H9 (cell line): ENCODE measurements at places on chromosomes 7 and 10. TPM values are rescaled to one million over a fixed set of nuclear protein-coding genes. Genes with fewer than 3 reads are reported as not detected.

DNA sequence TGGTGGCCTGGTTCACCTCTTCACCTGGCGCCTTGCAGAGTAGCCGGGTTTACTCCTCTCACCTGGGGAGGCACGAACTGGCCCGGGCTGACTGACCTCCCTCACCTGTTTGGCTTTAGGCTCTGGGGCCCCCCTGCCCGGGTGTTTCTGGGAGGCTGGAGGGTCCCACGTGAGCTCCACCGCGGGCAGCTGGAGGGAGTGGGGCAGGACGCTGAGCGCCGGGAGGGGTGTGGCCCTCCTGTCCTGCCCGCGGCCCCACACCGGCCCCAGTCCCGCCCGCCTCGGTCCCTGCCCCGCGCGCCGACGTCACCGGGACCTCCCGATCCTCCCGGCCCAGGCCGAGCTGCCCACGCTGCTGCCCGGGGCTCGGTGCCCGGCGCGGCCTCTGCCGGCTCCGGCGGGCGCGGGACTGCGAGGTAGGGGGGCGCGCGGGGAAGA, at the start of gene AMZ1:
Gene AMZ1 (plus strand): TSS at position 322 of the 438 bp plus-strand sequence. CDS start 12,250 bp downstream, outside the sequence.
- no peaks in the 10 kb centered on the region for H3K4me1 ChIP-seq
- H3K4me3 ChIP-seq, result peak within 1 kb of the TSS; percentile 75
- peaks cover 12% of the 10 kb centered on the region; the same call in 1 of the 2 replicates for H3K27me3 ChIP-seq
- no peak within 1 kb of the TSS for H3K27ac ChIP-seq
- H3K36me3 ChIP-seq, result no peaks in the 10 kb centered on the region
- DNase-seq, result no peak

DNA sequence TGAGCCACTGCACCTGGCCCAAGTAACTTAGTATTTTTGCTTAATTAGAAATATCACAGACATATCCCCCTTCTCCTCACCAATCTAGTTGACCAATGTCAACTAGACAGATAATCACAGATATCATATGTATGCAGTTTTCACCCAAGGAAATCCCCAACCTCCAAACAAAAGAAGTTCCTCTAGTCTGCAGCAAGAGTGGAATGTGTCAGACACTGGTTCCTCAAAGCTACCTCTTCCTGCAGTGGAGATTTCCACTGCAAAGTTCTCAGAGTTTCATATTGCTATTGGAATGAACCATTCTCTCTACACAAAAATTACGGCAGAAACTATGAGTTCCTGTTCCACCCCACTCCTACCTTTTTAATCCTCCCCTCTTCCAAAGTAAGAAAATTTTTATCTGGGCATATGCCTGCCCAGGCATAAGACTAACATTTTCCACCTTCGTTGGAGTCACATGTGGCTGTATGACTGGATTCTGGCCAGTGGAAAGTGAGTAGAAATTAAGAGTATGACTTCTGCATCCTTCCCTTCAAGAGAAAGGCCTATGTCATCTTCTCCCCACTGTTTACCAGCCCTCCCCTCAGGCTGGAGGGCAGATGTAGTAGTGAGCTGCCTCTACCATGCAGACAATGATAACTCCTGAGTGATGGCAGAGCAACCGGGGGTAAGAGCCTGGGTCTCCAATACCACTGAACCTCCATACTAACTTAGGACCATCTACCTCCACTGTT, 103.0 kb downstream of the MYOF start:
- no peak overlapping the region for H3K27ac ChIP-seq
- H3K36me3 ChIP-seq, result no peaks in the 10 kb centered on the region
- no peak for DNase-seq
- no peak overlapping the region for H3K4me3 ChIP-seq
- 0 out of 2 replicates have a peak, but pooled peaks cover 2% of the 10 kb centered on the region for H3K4me1 ChIP-seq
- H3K27me3 ChIP-seq, result no peaks in the 10 kb centered on the region

DNA sequence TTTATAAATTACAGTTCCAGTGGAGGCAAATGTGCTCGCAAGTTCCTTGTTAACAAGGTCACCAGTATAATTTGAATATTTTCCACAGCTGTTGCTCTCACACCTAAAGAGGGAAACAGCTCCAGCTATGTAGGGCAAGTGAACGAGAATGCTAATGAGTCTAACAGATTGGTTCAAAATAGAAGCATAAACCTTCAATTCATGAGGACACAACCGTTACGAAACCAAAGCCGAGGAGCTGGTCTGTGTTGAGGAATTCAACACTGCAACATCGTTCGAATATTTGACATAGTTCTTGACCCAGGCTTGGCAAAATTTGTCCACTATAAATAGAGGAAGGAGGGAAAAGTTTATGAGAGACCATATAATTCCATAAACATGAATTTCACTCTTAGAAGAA, 161.3 kb downstream of the KLF6 start:
- DNase-seq, result no peak
- H3K27ac ChIP-seq, result no peak overlapping the region

Gene GSTO2
- 12.0 and 14.5 TPM in 2 replicates for total RNA-seq

DNA sequence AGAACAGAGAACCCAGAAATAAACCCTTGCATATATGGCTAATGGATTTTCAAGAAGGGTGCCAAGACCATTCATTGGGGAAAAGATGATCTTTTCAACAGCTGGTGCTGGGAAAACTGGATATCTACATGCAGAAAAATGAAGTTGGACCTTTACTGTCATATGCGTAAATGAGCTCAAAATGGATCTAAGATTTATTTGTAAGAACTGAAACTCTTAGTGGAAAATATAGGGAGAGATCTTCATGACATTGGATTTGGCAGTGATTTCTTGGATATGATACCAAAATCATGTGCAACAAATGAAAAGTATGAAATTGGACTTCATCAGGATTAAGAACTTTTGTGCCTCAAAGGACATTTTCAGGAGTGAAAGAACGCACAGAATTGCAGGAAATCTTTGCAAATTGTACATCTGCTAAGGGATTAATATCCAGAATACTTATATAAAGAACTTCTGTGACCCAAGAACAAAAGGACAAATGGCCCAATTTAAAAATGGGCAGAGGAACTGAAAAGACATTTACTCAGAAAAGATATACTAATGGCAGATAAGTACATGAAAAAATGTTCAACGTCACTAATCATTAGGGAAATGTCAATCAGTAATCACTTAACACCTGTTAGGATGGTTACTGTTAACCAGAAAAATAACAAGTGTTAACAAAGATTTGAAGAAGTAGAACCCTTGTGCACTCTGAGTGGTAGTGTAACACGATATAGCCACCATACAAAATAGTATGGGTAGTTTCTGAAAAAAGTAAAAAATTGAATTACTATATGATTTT, 6.1 kb downstream of the DBF4 start:
- H3K4me1 ChIP-seq, result no peaks in the 10 kb centered on the region
- H3K36me3 ChIP-seq, result peaks cover 58% of the 10 kb centered on the region
- no peaks in the 10 kb centered on the region for H3K27me3 ChIP-seq
- H3K4me3 ChIP-seq, result no peak overlapping the region

- no peak overlapping the region for H3K4me3 ChIP-seq
- peak; percentile 22 for DNase-seq
- H3K4me1 ChIP-seq, result no peaks in the 10 kb centered on the region
- H3K27me3 ChIP-seq, result no peaks in the 10 kb centered on the region
- H3K36me3 ChIP-seq, result no peaks in the 10 kb centered on the region
Measured at GRCh38 chr10:86651021-86651471, 3.3 kb upstream of the OPN4 start.

DNA sequence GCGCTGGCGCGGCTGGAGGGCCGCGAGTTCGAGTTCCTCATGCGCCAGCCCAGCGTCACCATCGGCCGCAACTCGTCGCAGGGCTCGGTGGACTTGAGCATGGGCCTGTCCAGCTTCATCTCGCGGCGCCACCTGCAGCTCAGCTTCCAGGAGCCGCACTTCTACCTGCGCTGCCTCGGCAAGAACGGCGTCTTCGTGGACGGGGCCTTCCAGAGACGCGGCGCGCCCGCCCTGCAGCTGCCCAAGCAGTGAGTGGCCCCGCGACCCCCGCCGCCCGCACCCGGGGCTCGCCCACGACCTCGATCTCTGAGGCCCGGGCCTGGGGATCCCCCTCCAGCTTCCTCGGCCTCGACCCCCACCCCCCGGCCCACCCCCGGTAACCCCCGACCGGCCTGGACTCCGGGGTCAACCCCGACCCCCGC, 537 bp downstream of the FOXK1 start:
- H3K27ac ChIP-seq, result no peak overlapping the region
- peak; percentile 37 for DNase-seq

Gene GRM3
- total RNA-seq, result 0.15 and 0.70 TPM in 2 replicates

Gene SLC29A4
- total RNA-seq, result 12.4 and 13.3 TPM in 2 replicates

GRCh38 chr10:30596013-30596412, 33.5 kb downstream of the LYZL2 start:
- H3K27me3 ChIP-seq, result peaks cover 9% of the 10 kb centered on the region; the same call in 1 of the 2 replicates
- H3K36me3 ChIP-seq, result no peaks in the 10 kb centered on the region
- H3K4me3 ChIP-seq, result no peak overlapping the region
- no peak for DNase-seq
- no peaks in the 10 kb centered on the region; the same call in 1 of the 2 replicates for H3K4me1 ChIP-seq
- no peak overlapping the region for H3K27ac ChIP-seq

Gene LIPN
- not detected in 2 replicates for total RNA-seq

- no peak for DNase-seq
- H3K4me1 ChIP-seq, result no peaks in the 10 kb centered on the region
- no peak overlapping the region for H3K4me3 ChIP-seq
- H3K27me3 ChIP-seq, result no peaks in the 10 kb centered on the region
Measured at GRCh38 chr7:6496842-6497636, 49.3 kb upstream of the DAGLB start.

Gene FOXI2
- total RNA-seq, result 0.29 and 0.42 TPM in 2 replicates

GRCh38 chr10:5147981-5148677, 36.8 kb downstream of the AKR1C8 start:
- no peaks in the 10 kb centered on the region for H3K4me1 ChIP-seq
- H3K4me3 ChIP-seq, result no peak overlapping the region
- no peaks in the 10 kb centered on the region; the same call in 1 of the 3 replicates for H3K36me3 ChIP-seq
- no peak overlapping the region for H3K27ac ChIP-seq

Gene PRLHR
- not detected in 2 replicates for total RNA-seq

Gene EN2
- 0.07 and 0.15 TPM in 2 replicates for total RNA-seq
